ENCODE measurements at places on chromosomes 1 and 21. TPM values are rescaled to one million over a fixed set of nuclear protein-coding genes. Genes with fewer than 3 reads are reported as not detected.

The FBXO28 gene
- 28.1 TPM for total RNA-seq

- DNase-seq, result no peak
These were observed 53.3 kb downstream of the B3GALT5 start for GRCh38 chr21:39666026-39666425.

GRCh38 chr1:41735631-41736260 lies 183.0 kb downstream of the HIVEP3 start:
- no peak for DNase-seq

The RXRG gene
- total RNA-seq, result not detected

The CRYAA gene
- total RNA-seq, result not detected
